Activated CD4-positive, alpha-beta T cell treated with anti-CD3 and anti-CD28 coated beads, Interleukin-2, amount 50 U/mL, for 48 hours (primary cell): ENCODE measurements at places on chromosomes 11 and 22.

DNA sequence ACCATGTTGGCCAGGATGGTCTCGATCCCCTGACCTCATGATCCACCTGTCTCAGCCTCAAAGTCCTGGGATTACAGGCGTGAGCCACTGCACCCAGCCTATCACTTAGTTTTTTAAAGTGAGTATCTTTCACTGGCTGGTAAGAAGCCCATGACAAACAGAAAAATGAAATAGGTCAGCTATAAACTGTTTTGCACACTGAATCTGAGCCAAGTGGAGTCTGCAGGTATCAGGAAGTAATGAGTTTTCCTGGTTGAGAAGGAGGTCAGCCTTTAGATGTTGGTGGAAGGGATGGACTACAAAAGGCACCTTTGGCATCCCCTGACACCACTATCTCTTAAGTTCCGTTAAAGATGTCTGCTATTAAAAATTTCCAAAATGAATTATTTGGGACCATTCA lies 345.1 kb downstream of the AASDHPPT start:
- no peak for DNase-seq

DNA sequence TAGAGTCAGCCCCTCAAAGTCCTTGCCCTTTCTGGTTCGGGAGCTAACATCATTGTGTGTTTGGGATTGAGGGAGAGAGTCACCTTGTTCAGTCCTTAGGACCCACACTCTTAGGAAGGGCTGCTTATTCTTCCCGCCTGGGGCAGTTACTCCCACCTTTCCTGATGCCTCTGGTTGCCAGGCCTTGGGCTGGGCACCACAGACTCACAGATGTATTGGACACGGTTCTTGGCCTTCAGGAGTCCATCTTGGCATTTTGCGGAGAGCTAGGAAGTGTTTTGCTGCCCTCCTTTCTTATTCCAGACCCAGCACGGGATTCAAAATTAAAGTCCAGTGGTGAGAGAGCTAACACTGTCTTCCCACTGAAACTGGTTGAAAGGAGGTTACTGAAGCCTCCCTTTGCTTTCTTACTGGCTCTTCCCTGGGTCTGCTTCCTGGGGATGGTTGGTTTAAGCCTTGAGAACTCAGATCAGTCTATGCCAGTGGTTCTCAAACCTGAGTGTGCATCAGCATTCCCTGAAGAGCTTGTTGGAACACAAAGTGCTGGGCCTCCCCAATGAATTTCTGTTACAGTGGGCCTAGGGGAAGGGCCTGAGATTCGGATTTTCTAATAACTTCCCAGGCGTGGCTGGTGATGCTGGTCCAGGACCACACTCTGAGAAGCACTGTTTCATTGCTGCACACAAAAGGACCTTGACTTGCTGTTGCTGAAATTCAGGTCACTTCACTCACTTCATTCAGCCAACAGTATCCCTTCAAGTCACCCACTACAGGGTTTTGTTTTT lies 1.4 kb downstream of the OSBP2 start:
- DNase-seq = no peak

DNA sequence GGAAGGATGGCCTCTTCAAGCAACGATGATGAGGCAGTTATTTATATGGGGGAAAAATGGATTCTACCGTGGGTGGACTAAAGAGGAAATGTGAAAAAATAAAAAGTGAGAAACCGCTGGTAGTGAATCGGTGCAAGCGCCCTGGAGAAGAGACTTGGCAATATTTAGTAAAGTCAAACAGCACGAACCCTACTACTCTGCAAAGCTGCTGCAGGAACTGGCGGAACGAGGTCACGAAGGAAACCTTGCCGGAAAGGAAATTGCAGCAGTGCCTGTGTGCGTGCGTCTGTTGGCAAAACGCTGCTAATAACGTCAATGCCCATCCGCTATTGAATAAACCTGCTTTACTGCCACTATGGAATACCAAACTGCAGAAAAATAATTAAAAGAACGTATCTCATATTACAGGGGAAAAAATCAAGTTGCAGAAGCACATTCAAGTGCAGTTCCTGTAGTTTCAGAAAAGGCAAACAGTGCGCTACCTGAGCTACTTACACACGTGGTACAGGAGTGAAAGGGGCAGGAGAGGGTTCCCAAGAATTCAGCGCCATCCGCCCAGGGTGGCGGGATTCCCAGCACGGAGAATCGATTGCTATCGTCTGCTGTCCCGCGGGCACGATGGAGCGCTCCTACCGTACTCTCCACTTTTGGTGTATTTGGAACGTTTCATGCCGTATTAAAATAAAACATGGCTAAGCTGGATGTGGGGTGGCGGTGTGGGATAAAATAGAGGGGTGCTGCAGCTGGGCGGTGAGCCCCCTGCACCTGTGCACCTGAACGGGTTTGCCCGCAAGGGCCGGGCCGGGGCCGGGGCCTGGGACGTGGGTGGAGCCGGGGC lies 585 bp upstream of the NADSYN1 start:
- peak; percentile 46 for DNase-seq

DNA sequence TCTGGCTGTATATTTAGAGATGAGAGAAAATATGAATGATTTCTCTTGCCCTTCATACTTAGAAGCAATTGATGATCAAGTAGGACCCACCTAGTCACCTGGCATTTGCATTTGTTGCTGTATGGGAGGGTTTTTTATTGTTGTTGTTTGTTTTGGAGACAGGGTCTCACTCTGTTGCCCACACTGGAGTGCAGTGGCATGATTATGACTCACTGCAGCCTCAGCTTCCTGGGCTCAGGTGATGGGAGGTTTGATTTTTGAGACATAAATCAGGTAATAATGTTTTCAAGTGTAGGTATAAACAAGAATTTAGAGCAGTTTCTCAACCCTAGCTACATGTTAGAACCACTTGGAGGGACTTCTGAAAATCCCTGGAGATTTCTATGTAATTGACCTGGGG lies 63.0 kb downstream of the TNRC6B start:
- DNase-seq = no peak

GRCh38 chr11:87265979-87266378 lies 228.2 kb downstream of the TMEM135 start:
- no peak for DNase-seq

- no peak for DNase-seq
Observed at GRCh38 chr11:35398881-35399280, 20.5 kb downstream of the SLC1A2 start.

DNA sequence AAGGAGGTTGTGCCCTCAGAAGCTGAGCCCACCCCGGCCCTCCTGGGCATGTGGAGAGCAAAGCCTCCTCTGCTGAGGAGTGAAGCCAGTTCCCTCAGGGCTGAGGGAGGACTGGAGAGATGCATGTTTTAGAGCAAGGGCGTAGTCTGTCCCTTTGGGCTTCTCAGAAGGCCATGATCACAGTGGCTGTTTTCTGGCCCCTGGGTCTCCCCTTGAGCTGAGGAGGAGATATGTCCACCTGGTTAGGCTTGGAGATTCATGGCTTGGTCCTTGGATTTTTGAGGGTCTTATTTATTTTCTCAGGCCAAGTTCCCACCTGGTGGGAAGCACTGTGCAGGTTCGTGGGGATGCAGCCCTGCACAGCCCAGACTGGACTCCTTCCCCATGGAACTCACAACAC lies 46.5 kb upstream of the THY1 start:
- no peak for DNase-seq

DNA sequence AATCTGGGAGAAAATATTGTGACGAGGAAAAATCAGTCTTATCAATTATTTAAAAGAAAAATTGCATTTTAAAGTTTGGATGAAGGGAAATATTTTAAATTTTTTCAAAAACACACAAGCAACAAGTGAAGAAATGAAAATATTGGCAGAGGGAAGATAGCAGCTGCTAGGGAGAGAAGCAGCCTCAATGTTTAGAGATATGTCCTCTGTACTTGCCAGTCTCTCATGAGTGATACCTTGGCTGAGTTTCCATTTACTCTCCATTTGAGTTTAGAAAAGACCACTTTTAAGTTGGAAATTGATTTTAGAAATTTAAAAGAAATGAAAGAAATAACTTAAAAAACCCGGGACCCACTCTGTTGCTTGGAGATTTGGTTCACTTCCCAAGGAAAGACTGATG lies 88.6 kb upstream of the DBX1 start:
- DNase-seq = no peak

GRCh38 chr22:19955241-19956128 lies 13.9 kb upstream of the TXNRD2 start:
- DNase-seq = no peak

- DNase-seq = no peak
Observed at GRCh38 chr11:65872586-65873317, at the start of gene EFEMP2. TSS of gene EFEMP2 (minus strand) at chr11:65872800. CDS start at chr11:65872354, 446 bp downstream.

DNA sequence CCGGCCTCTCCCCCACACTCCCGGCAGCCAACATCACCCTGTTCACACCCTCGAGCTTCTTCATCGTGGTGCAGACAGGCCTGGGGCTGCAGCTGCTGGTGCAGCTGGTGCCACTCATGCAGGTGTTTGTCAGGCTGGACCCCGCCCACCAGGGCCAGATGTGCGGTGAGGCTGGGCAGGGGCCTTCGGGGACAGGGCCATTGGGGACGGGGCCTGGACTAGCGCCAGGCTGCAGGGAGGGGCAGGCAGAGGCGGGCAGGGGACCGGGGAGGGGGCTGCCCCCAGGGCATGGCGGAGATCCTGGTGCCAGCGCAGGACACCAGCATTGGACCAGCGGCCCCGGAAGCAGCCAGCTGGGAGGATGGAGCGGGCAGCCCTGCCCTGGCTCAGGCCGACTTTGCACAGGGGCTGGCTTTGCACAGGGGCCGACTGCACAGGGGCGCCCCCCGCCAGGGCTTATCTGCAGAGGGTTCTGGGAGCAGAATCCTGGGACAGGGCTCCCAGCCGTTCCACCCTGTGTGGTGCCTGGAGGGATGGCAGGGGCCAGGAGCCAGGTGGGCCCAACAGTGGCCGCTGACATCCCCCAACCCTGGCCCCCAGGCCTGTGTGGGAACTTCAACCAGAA lies 8.6 kb downstream of the MUC5B start:
- no peak for DNase-seq

DNA sequence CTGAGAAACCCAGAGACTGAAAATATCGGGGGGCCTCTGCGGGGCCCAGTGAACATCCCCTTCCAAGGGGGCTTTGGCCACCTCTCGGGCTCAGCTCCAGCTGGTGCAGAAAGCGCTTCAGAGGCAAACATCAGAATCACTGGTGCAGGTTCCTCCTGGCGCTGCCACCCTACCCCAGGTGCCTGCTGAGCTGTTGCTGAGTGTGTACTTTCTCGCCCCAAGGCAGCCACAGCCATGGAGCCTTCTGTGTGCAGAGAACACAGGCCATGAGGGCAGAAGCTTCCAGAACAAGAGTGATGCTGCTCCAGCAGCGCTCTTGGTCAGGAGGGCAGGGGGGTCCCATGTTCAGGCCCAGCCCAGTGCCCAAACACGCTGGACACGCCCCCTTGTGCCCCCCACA lies 6.3 kb downstream of the DRD4 start:
- DNase-seq = no peak

DNA sequence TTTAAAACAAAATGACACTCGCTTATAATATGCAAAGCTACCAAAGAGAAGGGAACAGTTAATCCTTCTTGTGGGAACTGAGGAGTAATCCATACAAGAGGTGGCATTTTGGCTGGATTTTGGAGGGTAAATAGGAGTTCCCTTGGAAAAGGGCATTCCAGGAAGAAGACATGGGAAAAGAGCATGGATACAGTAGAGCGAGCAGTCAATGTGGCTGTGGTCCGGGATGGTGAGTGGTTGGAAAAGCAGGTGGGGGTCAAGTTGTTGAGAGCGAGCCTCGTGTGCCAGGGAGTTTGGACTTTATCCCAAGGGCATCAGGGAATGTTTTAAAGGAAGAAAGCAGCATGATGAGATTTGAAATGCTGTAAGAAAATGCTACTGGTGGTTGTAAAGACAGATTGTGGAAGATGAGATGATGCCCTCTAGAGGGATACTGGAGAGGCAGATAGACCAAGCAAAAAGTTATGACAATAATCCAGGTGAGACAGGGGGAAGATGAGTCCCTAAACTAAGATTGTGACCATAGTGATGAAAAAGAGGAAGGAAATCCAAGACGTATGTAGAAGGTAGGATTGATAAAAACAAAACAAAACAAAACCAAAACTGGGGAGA lies 3.8 kb upstream of the MMP7 start:
- DNase-seq = no peak

- no peak for DNase-seq
Observed at GRCh38 chr11:12827929-12828812, 153.9 kb downstream of the TEAD1 start.

DNA sequence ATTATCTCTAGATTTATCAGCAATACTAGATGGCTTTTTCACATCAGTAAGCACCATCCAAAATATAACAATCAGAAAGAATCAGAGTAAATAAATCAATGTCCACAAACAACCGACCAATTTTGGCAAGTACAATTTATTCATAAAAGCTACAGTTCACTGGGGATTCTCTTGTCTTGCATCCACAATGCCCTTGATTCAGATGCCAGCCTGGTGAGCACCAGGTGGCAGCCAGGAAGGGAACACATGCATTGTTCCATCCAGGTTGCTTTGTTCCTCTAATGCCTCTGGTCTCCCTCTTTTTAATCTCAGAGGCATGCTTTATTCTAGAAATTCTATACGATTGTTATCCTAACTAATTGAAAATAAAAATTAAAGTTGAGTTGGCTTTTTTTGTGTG lies 242.1 kb upstream of the KIRREL3 start:
- no peak for DNase-seq

DNA sequence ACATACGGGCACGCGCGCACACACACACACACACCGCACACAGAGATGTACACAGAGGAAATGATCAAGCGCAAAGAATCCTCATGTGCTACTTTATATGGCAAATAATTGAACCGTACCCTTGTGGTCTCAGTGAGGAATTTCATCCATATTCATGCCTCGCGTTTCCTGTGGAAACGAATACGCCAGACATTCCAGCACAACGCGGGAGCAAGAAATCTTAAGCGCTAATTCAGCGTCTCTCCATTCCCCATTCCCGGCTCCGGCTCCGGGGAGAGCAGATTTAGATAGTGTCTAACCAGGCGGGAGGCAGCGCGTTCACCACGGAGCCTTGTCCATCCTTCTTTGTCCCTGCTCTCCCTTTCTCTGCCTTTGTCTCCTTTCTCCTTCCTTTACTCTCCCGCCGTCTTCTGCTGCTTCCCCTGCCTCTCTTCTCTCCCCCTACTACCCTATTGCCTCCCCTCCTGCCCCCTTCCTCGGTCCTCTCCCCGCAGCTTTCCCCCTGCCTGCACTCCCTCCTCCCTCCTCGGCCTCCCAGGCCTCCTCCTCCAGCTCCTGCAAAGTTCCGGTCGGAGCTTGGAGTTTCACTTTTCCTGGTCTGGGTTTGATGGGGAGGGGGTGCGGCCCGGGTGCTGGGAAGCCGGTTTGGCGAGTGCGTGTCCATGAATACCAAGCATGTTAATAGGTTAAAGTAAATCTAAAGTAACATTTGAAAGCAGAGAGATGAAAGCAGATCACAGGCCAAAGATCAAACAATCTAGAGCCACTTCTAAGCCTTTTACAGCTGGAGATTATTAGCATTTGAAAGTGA lies 579.3 kb downstream of the BUD13 start:
- no peak for DNase-seq

GRCh38 chr11:31817621-31818424 lies 6.7 kb upstream of the PAX6 start:
- DNase-seq = no peak

- DNase-seq = no peak
Observed at GRCh38 chr22:40050258-40050657, 55.5 kb downstream of the FAM83F start.
